ENCODE measurements at places on chromosomes 2 and 18. TPM values are rescaled to one million over a fixed set of nuclear protein-coding genes. Genes with fewer than 3 reads are reported as not detected.

DNA sequence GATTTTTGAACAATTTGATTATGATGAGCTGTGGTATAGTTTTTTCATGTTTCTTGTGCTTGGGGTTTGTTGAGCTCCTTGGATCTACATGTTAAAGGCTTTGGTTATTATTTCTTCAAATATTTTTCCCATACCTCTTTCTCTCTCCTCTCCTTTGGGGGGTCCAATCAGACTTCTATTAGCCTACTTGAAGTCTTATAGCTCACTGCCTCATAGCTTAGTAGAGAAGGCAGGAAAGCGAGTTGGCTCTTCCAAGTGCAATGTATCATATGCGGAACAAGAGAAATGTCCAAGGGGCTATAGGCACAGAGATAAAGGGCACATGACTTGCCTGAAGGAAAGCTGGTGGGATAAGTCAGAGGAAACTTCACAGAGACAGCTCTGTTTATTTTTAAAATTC, 14.1 kb upstream of the FABP1 start:
- DNase-seq = no peak

- no peak for DNase-seq
Observed at GRCh38 chr2:104405623-104406022, 448.3 kb upstream of the POU3F3 start.

- DNase-seq = no peak
Observed at GRCh38 chr2:241982706-241983570, 113.4 kb downstream of the RTP5 start.

- DNase-seq = no peak
Observed at GRCh38 chr2:19688059-19688458, 213.7 kb downstream of the TTC32 start.

GRCh38 chr2:241775223-241776177, 1.1 kb upstream of the GAL3ST2 start:
- peak; percentile 47 for DNase-seq

GRCh38 chr2:48479915-48480314, 50.0 kb upstream of the STON1 start:
- no peak for DNase-seq

DNA sequence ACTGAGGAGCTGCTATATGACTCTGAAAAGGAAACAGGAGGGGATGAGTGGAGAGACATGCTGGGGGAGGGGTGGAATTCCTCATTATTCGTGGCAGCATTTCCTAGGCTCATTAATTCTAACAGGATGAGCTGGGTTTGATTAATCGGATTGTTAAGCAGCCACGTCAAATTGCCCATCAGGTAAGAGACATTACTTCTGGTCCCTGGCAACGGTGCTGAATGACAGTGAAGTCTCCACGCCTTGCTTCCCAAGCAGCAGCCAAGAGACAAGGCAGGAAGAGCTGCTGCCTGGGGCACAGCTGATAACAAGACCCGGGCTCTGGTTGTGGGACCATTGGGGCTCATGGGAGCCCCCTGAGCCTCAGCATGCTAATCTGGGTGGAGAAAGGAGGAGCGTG, 86.6 kb downstream of the MARCHF4 start:
- DNase-seq = no peak

FEV gene
- not detected for total RNA-seq
